ENCODE measurements at places on chromosomes 2 and 18.

GRCh38 chr2:85183479-85183878, 50.3 kb downstream of the TCF7L1 start:
- no peak for DNase-seq

GRCh38 chr18:60319129-60319528, 53.4 kb downstream of the MC4R start:
- no peak for DNase-seq

DNA sequence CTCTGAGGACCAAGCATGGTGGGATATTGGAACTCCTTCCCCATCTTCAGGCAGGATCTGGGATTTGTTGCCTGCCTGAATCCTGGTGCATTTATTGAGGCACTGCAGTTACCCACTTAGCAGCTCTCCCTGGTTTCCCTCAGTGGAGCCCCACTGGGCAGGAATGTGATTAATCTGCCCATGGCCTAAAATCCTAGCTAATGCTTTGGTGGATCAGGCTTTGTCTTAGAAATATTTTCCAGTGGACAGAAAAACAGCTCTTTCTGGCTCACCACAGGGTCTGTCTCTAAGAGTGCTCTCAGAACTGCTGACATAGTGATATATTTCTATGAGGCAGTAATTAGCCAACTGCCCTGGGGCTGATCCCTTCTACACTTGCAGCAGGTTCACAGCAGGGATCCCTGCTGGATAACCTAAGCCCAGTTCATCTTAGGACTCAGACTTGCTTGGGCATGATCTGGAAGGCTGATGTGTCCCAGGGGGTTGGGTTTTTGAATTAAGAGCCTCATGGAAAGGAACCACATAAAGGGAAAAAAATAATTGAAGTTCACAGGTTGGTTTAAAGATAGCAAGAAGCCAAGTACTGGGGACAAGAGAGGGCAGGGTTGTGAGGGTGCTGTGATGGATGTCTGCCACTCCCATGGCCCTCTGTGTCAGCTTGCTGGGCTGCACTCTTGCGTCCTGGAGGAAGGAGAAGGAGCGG, 44.3 kb upstream of the ZDBF2 start:
- no peak for DNase-seq

GRCh38 chr2:26281226-26281625, 36.5 kb downstream of the HADHB start:
- DNase-seq, result no peak

- DNase-seq, result no peak
These were observed 12.5 kb downstream of the TACR1 start for GRCh38 chr2:75186821-75187220.

DNA sequence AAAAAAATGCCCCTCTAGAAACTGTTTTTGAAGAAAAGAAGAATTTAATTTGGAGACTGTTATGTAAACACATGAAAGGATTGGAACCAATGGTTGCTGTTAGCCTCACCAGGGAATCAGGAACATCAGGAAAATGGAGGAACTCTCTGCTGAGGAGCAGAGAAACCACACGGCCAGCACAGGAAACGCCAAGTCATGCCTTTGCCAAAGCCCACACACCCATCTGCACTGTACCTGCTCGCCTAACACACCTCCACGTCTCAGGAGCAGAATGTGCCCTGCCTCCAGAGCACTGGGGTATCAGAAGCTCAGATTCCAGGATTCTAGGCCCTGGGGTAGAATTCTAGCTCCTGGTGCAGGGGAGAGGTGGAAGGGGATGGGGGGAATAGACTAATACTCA, 9.8 kb upstream of the SCYGR1 start:
- DNase-seq, result no peak
